ENCODE measurements at places on chromosomes 12 and 14. TPM values are rescaled to one million over a fixed set of nuclear protein-coding genes. Genes with fewer than 3 reads are reported as not detected.

The TNFAIP2 gene
- 26.8 TPM for polyA plus RNA-seq

DNA sequence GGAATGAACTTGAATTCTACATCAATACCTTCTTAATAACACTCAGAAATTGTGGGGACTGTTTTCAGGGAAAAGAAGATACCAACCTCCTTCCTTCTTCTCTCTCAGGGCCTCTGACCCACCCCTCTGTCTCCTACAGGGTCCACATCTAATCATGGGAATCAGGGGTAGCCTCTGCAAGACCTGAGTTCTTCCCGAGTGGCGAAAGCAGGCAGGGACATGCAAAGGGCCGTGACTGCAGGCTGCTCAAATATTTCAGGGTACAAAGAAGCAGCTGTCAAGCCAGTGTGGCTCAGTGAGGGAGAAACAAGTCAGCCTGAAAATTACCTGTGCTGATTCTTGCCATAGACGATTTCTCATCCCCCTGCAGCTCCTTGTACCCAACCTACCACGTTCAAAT, 123.1 kb upstream of the PARP11 start:
- no peaks in the 10 kb centered on the region for H3K27me3 ChIP-seq
- DNase-seq: no peak
- no peaks in the 10 kb centered on the region for H3K4me1 ChIP-seq
- H3K27ac ChIP-seq: no peak overlapping the region

DNA sequence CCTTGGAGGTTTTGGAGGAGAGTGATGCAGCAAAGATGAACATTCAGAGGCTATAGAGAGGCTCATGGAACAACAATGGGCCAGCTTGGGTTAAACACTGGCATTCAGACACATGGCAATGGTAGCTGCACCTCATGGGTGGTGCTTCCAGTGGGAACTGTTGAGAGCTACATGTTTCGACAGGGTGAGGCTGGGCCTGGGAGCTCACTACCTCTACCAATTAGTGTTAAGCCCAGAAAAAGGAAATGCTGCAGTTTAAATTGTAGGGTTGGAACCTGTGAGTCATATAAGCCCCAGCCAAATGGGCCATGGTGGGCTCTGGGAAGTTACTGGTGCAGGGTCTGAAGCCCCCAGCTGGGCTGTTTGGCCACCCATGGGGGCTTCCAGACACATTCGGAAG, 279.7 kb downstream of the ZFP36L1 start:
- no peak overlapping the region for H3K4me3 ChIP-seq
- no peak overlapping the region for H3K27ac ChIP-seq
- DNase-seq: no peak

GRCh38 chr14:69059658-69060623, 80.8 kb upstream of the ACTN1 start:
- no peaks in the 10 kb centered on the region for H3K27me3 ChIP-seq
- H3K4me3 ChIP-seq: no peak overlapping the region
- H3K4me1 ChIP-seq: peaks cover 4% of the 10 kb centered on the region
- H3K27ac ChIP-seq: no peak overlapping the region
- peaks cover 2% of the 10 kb centered on the region for H3K36me3 ChIP-seq

- H3K4me3 ChIP-seq: no peak overlapping the region
- no peaks in the 10 kb centered on the region for H3K4me1 ChIP-seq
- DNase-seq: no peak
- H3K27me3 ChIP-seq: no peaks in the 10 kb centered on the region
- H3K36me3 ChIP-seq: no peaks in the 10 kb centered on the region
These were observed 3.5 kb downstream of the MED13L start for GRCh38 chr12:116273813-116274550.

DNA sequence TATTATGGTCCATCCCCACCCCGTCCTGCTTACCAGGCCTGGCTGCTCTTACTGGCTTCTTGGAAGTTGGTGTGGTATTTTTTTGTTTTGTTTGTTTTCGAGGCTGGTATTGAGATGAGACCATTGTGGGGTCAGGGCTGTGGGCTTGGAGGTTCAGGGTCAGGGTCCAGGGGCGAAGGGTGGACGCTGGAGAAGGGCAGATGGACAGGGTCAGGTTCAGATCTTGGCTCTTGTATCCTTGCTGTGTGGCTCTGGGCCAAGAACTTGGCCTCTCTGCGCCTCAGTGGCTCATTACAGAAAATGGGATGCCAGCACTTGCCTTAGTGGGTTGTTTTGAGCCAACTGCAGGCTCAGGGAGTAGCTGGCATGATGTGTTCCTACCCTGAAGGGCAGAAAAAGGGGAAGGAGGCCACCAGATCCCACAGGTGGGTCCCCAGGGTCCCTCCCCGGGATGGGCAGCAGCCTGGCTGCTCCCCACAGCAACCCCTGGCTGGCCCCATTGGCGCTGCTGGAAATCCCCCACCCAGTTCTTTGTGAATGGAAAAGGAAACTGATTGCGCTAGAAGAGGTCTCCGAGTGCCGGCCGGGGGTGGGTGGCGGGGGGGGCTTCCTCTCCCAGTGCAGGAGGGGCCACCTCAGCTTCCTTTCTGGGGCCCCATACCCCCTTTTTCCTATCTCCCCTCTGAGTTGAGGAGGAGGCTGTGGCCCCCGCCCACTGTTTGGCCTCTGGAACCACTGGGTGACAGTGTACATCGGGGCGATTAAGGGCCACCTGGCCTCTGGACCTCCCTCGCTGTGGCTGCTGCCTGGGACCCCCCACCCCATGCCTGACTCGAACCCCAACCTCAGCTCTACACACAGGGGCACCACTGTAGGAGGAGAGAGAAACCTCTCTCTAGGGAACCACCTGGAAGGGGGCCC, 25.0 kb downstream of the SH2B3 start:
- no peak for DNase-seq
- H3K4me3 ChIP-seq: no peak overlapping the region
- H3K27me3 ChIP-seq: no peaks in the 10 kb centered on the region
- H3K36me3 ChIP-seq: no peaks in the 10 kb centered on the region
- no peak overlapping the region for H3K27ac ChIP-seq

DNA sequence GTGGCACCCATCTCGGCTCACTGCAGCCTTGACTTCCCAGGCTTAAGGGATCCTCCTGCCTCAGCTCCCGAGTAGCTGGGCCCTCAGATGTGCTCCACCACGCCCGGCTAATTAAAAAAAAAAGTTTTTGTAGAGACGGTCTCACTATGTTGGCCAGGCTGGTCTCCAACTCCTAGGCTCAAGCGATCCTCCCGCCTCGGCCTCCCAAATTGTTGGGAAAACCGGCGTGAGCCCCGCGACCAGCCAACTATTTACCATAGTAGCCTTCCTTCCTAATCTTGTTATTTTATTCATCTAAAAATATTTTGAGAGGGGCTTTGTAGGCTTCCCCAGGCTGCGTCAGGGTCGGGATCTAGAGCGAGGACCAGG, 25.4 kb upstream of the YY1 start:
- DNase-seq: no peak
- H3K27ac ChIP-seq: peak overlapping the region; percentile 60
- H3K36me3 ChIP-seq: no peaks in the 10 kb centered on the region
- H3K27me3 ChIP-seq: no peaks in the 10 kb centered on the region

The CLEC9A gene
- not detected for polyA plus RNA-seq

- no peak for DNase-seq
- no peak overlapping the region for H3K27ac ChIP-seq
- H3K4me1 ChIP-seq: no peaks in the 10 kb centered on the region
- no peaks in the 10 kb centered on the region for H3K27me3 ChIP-seq
- no peak overlapping the region for H3K4me3 ChIP-seq
These were observed 51.3 kb downstream of the SSPN start for GRCh38 chr12:26246483-26247164.

DNA sequence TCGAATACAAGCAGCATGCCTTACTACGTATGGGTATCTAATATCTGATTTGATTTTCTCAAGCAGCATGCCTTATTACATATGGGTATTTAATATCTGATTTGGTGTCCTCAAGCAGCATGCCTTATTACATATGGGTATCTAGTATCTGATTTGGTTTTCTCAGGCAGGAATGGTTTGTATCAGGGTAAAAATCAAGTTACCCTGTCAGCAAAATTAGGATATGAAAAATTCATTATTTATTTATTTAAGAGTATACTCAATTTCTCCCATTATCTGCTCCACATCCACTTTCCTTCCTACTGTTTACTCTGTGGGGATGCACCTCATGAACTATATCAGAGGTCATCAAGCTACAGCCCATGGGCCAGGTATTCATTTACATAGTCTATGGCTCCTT, 21.9 kb downstream of the ZNF891 start:
- H3K4me3 ChIP-seq: no peak overlapping the region
- H3K27ac ChIP-seq: no peak overlapping the region
- no peaks in the 10 kb centered on the region for H3K4me1 ChIP-seq
- no peak for DNase-seq
- H3K36me3 ChIP-seq: peaks cover 9% of the 10 kb centered on the region

GRCh38 chr12:75479963-75480461, 543 bp upstream of the GLIPR1 start:
- peak overlapping the region; percentile 96 for H3K27ac ChIP-seq
- no peaks in the 10 kb centered on the region for H3K27me3 ChIP-seq
- H3K36me3 ChIP-seq: no peaks in the 10 kb centered on the region
- H3K4me3 ChIP-seq: peak overlapping the region; percentile 100
- no peak for DNase-seq

DNA sequence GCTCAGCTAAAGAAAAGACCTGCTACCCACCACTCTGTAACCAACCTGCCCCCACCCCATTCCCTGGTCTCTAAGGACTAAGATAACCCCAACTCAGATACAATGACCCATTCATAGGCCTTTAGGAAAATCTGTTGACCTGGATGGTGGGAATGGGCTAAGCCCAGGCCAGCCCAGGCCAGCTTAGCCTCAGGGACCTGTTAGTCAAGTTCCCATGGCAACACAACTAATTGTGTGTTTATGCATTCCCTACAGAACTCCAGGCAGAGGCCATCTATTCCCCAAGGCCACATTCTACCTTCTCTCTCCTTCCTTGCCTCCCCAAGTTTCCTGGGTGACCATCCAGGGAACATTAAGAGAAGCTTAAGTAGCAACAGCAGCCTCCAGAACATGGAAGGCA, 16.1 kb upstream of the KRT8 start:
- no peaks in the 10 kb centered on the region for H3K4me1 ChIP-seq
- H3K4me3 ChIP-seq: no peak overlapping the region
- no peaks in the 10 kb centered on the region for H3K27me3 ChIP-seq
- no peaks in the 10 kb centered on the region for H3K36me3 ChIP-seq

- H3K27ac ChIP-seq: no peak overlapping the region
- no peaks in the 10 kb centered on the region for H3K4me1 ChIP-seq
- no peak overlapping the region for H3K4me3 ChIP-seq
- H3K36me3 ChIP-seq: no peaks in the 10 kb centered on the region
- DNase-seq: no peak
- no peaks in the 10 kb centered on the region for H3K27me3 ChIP-seq
These were observed 181.8 kb downstream of the GRIN2B start for GRCh38 chr12:13799574-13799973.

The NTS gene
- polyA plus RNA-seq: not detected

- H3K4me3 ChIP-seq: no peak overlapping the region
- no peaks in the 10 kb centered on the region for H3K27me3 ChIP-seq
- no peaks in the 10 kb centered on the region for H3K4me1 ChIP-seq
These were observed 270.8 kb downstream of the BCL11B start for GRCh38 chr14:99001241-99001640.

DNA sequence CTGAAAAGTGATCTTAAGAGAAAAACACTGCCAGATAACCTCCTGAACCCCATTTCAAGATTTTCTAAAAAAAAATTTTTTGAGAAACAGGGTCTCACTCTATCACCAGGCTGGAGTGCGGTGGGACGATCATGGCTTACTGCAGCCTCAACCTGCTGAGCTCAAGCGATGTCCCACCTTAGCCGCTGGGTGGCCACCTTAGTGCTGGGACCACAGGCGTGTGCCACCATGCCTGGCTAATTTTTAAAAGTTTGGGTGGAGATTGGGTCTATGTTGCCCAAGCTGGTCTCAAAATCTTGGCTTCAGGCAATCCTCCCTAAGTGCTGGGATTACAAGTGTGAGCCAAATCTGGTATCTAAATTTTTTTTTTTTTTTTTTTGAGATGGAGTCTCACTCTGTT, 3.4 kb downstream of the PNMA1 start:
- no peaks in the 10 kb centered on the region for H3K4me1 ChIP-seq
- DNase-seq: no peak
- H3K27ac ChIP-seq: no peak overlapping the region
- no peaks in the 10 kb centered on the region for H3K27me3 ChIP-seq

GRCh38 chr14:95434121-95434520, 82.3 kb downstream of the SYNE3 start:
- H3K27ac ChIP-seq: no peak overlapping the region
- peaks cover 12% of the 10 kb centered on the region for H3K36me3 ChIP-seq
- H3K4me1 ChIP-seq: no peaks in the 10 kb centered on the region
- no peaks in the 10 kb centered on the region for H3K27me3 ChIP-seq
- no peak overlapping the region for H3K4me3 ChIP-seq

The LTBP2 gene
- 40.4 TPM for polyA plus RNA-seq

DNA sequence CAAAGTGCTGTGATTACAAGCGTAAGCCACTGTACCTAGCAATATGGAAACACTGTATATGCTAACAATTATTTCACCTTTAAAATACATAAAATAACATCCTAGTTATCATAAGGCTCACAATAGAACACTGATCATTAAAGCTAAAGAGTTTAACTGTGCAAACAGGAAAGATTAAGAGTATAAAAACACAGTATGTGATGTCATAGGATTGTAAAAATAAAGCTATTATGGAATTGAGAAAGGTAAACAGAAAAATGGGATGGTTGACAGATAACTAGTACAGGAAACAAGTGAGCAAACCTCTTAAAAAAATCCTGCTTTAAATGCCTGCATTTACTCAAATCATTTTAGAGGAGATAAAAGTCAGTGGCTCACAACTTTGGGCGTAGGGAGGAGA, 10.8 kb upstream of the IPO8 start:
- H3K4me3 ChIP-seq: no peak overlapping the region
- no peaks in the 10 kb centered on the region for H3K27me3 ChIP-seq
- no peak for DNase-seq
- peaks cover 7% of the 10 kb centered on the region for H3K36me3 ChIP-seq

- no peaks in the 10 kb centered on the region for H3K27me3 ChIP-seq
- H3K27ac ChIP-seq: no peak overlapping the region
- no peak for DNase-seq
- no peaks in the 10 kb centered on the region for H3K36me3 ChIP-seq
- no peaks in the 10 kb centered on the region for H3K4me1 ChIP-seq
- no peak overlapping the region for H3K4me3 ChIP-seq
These were observed 107.0 kb downstream of the PTCSC3 start for GRCh38 chr14:36069535-36069900.

GRCh38 chr12:93851257-93851671, 174.1 kb downstream of the CRADD start:
- H3K36me3 ChIP-seq: no peaks in the 10 kb centered on the region
- H3K27me3 ChIP-seq: no peaks in the 10 kb centered on the region
- no peak overlapping the region for H3K27ac ChIP-seq
- H3K4me3 ChIP-seq: no peak overlapping the region
- DNase-seq: no peak

GRCh38 chr12:94553130-94553519, 93.5 kb upstream of the CEP83 start:
- H3K36me3 ChIP-seq: no peaks in the 10 kb centered on the region
- no peak overlapping the region for H3K4me3 ChIP-seq

Data from aorta (tissue), 5 donors.